Esophagus mucosa (tissue), 1 donor: ENCODE measurements at places on chromosomes 4 and X. TPM values are rescaled to one million over a fixed set of nuclear protein-coding genes. Genes with fewer than 3 reads are reported as not detected.

DNA sequence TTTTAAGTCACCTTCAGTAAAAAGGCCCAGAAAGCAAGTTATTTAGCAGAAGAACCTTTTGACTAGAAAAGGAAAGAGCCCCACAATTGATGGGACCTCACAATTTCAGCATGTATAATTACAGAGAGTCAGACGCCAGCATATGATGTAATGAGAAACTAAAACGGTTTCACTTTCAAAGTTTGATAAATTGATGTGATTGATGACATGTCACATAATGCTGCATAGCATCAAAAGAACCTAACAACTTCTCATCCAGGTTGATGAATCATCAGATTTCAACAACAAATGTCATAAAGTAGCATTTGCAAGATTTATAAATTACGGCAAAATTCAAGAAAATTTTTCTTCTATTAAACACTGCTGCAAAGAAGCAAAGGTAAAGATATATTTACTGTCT is 3.9 kb upstream of the GAR1 start:
- ATAC-seq: no peak

GRCh38 chrX:16213961-16214360 is 46.7 kb downstream of the MAGEB17 start:
- no peak for ATAC-seq

DNA sequence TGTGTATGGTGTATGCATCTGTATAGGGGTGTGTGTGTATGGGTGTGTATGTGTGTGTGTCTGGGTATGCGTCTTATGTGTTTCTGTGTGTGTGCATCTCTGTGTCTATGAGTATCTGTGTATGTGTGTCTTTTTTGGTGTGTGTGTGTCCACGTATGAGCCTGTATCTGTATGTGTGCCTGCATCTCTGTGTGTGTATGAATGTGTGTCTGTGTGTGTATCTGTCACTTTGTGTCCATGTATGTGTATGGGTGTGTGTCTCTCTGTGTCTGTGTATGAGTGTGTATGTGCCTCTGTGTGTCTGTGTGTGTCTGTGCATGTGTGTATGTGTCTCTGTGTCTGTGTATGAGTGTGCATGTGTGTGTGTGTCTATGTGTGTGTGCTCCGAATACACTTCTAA is 24.3 kb downstream of the FAM149A start:
- no peak for ATAC-seq

DNA sequence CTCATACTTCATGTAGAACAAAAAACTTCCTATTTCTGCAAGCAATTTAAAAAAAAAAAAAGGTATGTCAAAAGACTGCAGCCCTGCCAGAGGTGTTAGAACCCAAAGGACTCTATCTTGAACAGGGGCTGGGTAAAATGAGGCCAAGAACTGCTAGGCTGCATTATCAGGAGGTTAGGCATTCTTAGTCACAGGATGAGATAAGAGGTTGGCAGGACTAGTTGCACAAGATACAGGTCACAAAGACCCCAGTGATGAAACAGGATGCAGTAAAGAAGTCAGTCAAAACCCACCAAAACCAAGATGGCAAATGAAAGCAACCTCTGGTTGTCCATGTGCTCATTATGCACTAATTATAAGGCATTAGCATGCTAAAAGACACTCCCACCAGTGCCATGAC is 104.1 kb downstream of the ANOS1 start:
- ATAC-seq: no peak

DNA sequence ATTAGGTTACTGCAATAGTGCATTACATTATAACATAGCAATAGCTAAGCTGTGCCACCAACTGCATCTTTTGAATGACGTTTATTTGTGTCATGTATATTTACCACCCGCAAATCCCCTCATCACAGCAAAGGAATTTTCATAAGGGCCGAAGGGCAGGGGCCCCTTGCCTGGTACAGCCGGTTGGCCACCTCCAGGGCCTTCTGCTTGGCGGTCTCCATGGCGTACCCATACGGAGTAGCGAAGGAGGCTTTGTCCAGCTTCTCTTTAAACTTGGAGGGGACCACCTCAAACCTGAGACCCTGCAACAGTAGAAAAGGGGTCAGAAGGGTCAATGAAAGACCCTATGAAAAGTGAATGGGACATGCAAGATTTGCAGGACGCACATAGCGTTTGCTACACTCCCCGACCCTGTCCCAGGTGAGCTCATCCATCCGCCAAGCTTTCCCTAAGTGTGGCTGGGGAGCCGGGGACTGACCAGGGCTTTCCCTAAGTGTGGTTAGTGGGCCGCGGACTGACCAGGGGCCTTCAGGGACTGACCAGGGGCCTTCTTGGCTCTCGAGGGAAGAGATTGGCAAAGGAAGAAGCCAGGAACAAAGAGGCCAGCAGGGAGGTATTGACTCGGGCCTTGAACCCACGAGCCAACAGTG is 10.6 kb downstream of the ASMTL start:
- ATAC-seq: no peak

FAM149A gene
- 1.6 TPM for total RNA-seq

IL13RA2 gene
- total RNA-seq: 0.16 TPM

NDP gene
- total RNA-seq: not detected

IL21 gene
- total RNA-seq: not detected

DDX60 gene
- 4.8 TPM for total RNA-seq
